ENCODE measurements at places on chromosomes 2 and 18.

DNA sequence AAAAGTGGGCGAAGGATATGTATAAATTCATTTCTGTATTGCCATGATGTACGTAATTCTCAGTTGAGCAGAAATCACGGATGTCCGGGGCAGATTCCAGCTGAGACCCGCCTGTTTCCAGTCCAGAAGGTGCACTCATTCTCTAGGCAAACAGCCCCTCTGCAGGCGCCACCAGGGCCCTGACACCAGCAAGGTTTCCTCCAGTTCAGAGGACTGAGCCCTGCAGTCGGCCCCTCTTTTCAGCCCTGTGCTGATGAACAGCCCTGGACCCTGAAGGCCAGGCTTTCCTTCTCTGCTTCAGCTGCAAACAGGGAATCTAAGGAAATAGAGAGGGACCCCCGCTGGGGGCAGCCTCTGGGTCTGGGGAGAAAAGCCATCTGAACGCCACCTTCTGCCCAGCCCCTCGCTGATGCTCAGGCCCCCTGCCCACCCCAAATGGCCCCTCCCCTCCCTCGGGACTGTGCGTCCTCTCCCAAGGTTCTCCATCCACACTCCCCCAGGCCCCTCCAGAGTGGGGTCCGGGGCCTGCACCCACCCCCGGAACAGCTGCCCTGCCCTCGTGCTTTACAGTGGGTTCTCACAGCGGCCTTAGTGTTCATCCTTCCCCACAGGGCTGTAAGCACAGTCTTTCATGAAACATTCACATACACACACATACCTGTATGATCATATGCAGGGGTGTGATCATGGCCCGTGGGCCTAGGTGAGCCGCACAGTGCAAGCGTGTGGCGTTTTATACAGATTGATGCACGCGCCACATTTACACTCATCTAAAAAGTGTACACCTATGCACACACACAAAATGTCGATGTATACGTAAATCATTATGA is 12.1 kb downstream of the COPS9 start:
- no peak for DNase-seq

- no peak for DNase-seq
These were observed 9.0 kb downstream of the DGUOK start for GRCh38 chr2:73935641-73936040.

DNA sequence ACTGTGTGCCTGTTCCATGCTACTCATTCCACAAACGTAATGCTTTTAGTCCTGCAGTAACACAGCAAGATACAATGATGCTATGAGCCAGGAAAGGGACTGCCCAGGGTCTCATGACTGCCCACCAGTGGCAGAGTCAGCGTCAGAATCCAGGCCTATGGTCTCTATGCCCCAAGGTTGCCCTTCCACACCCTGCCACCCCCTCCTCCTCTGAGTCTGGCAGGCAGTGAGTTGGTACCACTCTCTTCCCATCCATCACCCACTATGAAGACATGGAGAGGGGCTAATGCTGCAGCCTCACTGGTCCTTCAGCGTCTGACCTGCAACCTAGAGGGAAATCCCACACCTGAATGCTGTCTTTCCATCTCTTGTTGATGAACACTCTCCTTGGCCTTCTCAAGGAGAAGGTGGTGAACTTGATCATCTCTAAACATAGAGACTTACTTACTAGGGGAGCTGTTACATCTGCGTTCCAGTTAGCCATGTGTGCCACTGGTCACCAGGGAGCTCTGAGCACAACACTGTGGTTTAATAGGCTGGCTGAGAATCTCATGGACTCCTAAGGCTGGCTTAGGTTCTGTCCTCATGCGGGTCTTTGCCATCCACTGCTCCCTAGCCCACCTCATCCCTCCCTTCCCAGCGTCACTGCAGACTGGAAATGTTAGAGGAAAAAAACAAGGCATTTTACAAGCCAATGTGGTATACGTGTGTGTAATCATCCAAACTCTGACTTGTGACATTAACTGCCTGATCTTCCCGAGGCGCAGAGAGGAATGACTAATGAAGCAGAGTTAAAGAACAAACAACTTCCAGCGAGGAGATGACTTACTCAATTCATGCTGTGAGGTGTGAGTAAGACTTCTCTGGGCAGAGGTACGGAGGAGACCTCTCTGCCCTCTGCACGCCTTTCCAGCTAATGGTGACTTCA is 28.8 kb downstream of the STEAP3 start:
- no peak for DNase-seq

GRCh38 chr2:232338759-232339106 is 39.8 kb upstream of the ALPP start:
- no peak for DNase-seq

DNA sequence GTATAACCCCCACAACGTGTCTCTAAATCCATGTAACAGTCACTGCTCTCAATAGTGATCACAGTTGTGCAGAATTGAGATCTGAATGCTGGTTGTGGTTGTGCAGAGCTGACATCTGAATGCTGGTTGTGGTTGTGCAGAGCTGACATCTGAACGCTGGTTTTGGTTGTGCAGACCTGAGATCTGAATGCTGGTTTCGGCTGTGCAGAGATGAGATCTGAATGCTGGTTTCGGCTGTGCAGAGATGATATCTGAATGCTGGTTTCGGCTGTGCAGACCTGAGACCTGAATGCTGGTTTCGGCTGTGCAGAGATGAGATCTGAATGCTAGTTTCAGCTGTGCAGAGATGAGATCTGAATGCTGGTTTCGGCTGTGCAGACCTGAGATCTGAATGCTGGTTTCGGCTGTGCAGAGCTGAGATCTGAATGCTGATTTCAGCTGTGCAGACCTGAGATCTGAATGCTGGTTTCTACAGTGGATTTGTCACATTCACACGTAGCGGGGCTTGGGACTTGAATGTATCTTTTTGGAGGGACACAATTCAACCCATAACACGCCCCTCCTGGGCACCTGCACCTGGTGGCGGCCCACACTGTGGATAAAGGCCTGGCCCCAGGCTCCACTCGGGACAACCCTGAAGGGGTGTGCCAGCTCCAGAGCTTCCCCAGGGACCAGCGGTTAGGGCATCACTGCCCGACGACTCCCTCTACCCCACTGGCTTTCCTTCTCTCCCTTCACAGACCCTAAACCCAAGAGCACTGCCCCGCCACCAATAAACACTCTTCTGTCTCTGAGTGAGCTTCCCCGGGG is 51.1 kb upstream of the SLC66A3 start:
- peak; percentile 14 for DNase-seq
